ENCODE measurements at places on chromosomes 12 and 14. TPM values are rescaled to one million over a fixed set of nuclear protein-coding genes. Genes with fewer than 3 reads are reported as not detected.

The TMED8 gene
- 6.1 TPM for total RNA-seq

The TSPAN19 gene
- not detected for total RNA-seq

The NELL2 gene
- 0.25 TPM for total RNA-seq

DNA sequence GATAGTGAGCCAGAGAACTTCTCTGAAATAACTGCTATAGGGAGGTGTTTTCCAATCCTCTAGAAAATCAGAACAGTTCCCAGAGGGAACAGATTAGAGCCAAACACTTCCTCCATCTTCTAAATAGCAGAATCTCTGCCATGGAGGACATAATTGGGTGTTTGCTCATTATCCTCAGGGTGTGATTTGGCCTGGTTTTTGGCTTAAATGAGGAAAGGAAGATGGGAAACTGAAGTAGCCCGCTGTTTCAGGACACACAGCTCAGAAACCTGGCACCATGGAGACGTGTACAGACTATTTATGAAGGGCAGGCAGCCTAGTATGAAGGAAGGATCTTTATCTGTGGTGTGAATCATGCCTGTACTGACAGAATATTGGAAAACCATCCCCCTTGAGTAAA, 231.7 kb upstream of the PRKD1 start:
- no peak for DNase-seq

- DNase-seq: peak; percentile 57
These were observed 59.1 kb downstream of the LRP6 start for GRCh38 chr12:12207746-12208145.

DNA sequence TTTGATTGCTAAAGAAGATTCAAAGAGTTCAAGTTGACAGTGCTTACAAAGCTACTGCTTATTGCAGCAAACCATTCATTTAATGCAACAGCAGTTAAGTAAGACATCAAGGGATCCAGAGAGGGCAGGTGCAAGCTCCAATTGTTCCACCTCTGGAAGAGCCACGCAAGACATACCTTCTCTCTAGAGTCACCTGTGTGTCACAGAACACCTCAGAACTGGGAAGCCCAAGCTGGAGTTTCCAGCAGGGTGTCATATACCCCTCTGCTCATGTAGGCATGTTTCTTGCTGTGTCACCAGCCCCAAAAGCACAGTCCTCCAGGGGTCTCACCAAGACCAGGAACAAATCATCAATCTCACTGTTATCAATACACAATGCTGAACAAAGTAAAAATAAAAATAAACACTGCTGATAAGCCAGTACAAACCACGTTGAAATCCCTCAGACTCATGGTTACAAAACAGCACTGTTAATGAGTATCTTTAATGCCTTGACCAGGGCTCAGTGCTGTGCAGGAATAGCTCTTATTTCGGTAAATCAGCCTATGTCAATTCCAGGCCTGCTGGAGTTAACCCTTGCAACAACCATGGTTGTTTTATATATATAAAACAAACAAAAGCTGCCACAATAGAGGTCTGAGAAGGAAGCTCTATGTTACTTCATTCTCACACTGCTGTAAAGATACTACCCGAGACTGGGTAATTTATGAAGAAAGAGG, 37.4 kb upstream of the BATF start:
- no peak for DNase-seq

DNA sequence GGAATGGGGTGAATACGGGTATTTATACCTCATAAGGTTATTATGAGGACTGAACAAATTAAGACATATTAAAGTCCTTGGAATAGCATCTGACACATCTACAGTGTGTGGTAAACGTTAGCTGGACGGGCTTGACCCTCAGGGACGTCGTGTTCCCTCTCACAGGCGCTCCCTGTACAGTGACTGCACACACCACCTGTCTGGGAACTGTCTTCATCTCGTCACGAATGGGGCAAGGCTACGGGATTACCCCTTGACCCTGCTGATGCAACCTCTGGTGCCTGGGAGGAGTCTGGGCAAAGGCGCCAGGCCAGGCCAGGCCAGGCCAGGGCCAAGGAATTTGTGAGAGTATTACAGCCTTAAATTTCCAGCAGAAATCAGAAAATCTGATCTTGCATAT, 191.1 kb downstream of the CALM1 start:
- DNase-seq: no peak

GRCh38 chr14:24966579-24966964, 83.4 kb downstream of the STXBP6 start:
- DNase-seq: no peak

DNA sequence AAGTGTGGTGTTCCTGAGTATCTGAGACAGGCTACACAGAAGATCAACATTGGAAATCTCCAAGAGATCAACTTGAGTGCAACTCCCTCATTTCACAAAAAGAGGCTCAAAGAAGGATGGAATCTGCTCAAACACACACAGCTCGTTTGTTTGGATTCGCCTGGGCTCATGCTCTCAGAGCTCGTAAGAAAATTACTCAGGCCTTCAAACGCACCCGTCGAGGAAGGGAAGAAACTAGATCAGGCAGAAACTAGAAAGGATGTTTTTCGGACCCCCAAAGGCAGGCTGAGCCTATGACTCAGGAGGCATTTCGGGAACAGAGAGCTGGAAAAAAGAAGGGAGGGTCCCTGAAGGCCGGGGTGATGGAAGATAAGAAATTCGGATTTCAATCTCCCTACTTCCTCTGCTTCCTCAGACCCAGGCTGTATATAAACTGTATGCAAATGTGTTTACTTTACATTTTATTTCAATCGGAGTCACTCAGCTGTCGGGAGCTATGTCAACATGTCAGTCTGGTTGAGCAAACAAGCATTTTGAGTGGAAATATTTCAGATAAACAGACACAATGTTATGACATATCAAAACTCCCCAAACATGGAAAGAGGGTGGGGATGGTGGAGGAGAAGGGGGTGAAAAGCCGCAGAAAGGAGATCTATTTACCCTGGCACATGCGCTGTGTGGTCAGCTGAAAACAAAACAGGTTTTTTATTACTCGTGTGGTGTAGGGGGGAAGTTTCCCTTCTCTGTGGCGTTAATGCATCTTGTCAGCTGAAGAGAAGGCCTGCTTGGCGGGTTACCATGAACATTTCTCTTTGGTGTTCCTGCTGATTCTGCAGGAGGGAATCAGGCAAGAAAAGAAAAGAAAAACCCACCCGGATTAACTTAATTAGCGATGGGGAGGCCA, 129.1 kb upstream of the TBX3 start:
- peak; percentile 84 for DNase-seq
